ENCODE measurements at places on chromosomes 7 and 10.

DNA sequence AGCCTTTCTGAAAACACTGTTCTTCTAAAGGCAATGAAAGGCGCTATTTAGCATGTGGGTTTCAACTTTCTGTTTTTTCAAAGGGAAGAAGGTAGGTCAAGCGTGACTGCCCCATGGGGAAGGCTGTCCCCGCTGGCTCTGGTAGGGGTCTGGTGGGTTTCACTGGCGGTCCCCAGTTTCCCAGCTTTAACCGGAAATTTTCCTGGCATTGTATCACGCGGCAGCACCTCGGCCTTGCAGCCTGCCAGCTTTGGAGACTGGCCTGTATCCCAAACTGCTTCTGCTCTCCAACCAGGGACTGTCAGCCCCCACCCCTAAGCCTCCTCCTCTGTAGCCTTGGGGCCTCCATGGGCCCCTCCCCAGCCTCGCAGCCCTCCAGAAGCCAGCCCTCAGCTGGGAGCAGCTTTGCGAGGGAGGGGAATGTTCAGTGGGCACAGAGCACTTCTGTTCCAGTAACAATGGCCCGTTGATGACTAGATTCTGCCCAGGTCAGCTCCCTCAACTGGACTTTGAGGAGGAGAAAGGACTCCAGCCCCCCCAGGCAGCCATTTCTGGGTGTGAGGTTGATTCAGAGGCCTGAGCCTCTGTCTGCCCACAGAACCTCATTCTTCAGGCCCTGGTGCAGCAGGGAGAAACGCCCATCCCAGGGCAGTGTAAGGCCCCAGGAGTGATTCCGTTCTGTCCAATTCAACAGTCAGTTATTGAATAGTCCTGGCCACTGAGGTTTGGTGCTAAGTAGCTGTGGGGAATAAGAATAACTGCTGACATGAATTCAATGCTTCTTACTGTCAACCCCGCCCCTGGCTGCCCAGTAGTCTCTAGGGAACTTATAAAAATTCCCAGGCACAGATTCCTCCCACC lies 17.1 kb downstream of the CHST3 start:
- no peak for DNase-seq

- DNase-seq = no peak
These were observed 21.6 kb downstream of the FZD1 start for GRCh38 chr7:91285696-91286355.

- no peak for DNase-seq
These were observed 47.6 kb downstream of the BPGM start for GRCh38 chr7:134694299-134694698.

DNA sequence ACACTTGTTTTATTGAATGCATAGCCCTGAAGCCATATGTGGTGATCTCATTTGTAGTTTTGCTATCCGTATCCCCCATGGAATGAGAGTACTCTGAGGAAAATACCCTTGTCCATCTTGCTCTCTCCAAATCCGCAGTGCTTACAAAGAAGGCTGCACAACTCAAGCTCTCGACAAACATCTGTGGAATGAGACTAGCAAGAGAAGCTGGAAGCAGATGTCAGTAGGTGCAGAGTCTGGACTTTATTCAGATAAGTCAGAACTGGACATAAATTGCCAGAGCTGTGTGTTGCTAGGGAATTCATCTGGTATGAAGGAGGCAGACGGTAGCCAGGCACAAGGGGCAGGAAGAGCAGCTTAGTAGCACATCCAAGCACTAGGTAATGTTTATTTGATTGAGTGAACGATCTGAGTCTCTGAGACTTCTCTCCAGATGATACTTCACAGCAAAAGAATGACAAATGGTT lies 1046.2 kb downstream of the XPNPEP1 start:
- DNase-seq = no peak

- DNase-seq = no peak
These were observed 24.3 kb downstream of the CDH23 start for GRCh38 chr10:71421075-71421434.

DNA sequence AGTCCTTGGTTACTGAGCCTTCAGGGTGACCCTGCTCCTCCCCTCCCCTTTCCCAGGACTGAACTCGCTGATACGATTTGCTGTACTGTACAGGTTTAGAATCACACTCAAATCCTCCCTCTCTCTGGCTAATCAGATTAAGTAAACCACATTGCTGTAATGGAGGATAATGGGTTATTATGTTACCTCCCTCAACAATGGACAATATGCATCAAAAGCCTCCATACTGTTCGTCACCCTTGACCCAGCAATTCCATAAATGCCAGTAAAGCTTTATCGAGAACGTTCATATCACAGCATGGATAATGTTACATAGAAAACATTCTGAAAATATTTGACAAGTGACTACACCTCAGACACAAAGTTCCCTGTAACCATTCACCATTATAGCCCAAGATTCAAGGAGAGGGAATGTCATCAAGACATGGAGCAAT lies 61.7 kb downstream of the FAM107B start:
- no peak for DNase-seq

- no peak for DNase-seq
These were observed 41.7 kb upstream of the UBN2 start for GRCh38 chr7:139189357-139189756.

- no peak for DNase-seq
These were observed 107.3 kb upstream of the SGCE start for GRCh38 chr7:94763268-94763667.

Measured in stimulated activated CD8-positive, alpha-beta memory T cell treated with anti-CD3 and anti-CD28 coated beads, Interleukin-7, amount 100 ng/mL, for 48 hours (primary cell).